Hematopoietic multipotent progenitor cell treated with erythropoietin and hydrocortisone succinate and interleukin-3 and kit ligand, for 15 days (in vitro differentiated cells): ENCODE measurements at places on chromosomes 1 and 21.

GRCh38 chr21:36310016-36310415 is 10.0 kb upstream of the MORC3 start:
- DNase-seq, result no peak

- DNase-seq, result no peak
These were observed 277.5 kb upstream of the LYPLAL1 start for GRCh38 chr1:218896202-218896601.

DNA sequence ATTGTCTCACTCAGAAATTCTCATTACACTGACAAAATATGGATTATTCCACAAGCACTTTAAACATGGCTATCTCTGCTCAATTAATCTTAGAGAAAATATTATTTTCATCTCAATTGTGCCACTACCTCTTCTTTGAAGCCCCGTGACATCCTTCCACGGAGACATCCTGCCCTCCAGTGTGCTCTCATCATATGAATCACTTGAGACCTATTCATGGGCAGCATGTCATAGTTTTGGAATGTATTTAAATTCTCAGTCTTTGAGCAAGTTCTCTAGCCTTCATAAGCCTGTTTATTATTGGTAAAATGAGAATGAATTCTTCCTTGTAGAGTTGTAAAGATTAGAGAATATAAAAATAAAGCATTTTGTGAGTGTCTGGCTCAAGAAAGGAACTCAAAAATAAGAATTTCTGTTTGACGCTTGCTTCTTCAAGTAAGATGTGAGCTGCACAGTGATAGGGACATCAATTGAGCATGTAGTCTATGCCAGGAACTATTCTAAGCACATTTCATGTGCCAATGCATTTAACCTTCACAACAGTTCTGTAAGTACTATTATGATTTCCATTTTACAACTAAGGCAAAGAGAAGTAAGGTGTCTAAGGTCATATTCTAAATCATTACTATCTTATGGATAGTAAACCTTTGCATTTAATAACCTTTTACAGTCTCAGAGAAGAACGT is 557.4 kb upstream of the ZRANB2 start:
- DNase-seq, result no peak

GRCh38 chr1:11541956-11542355 is 63.0 kb downstream of the DISP3 start:
- no peak for DNase-seq

DNA sequence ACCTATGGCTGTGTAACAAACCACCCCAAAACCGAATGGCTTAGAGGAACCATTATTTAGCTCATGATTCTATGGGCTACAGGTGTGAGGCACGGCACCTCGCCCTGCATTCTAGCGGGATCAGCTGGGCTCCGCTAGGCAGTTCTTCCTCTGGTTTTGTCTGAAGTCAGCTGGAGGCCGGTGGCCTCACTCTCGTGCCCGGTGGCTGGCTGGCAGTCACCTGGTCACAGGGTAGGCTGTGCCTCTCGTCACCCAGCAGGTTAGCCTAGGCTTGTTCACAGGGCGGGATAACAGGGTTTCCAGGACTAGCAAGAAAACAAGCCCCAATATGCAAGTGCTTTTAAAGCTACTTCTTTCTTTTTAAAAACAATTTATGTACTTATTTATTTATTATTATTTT is 16.3 kb upstream of the AGPAT3 start:
- no peak for DNase-seq

DNA sequence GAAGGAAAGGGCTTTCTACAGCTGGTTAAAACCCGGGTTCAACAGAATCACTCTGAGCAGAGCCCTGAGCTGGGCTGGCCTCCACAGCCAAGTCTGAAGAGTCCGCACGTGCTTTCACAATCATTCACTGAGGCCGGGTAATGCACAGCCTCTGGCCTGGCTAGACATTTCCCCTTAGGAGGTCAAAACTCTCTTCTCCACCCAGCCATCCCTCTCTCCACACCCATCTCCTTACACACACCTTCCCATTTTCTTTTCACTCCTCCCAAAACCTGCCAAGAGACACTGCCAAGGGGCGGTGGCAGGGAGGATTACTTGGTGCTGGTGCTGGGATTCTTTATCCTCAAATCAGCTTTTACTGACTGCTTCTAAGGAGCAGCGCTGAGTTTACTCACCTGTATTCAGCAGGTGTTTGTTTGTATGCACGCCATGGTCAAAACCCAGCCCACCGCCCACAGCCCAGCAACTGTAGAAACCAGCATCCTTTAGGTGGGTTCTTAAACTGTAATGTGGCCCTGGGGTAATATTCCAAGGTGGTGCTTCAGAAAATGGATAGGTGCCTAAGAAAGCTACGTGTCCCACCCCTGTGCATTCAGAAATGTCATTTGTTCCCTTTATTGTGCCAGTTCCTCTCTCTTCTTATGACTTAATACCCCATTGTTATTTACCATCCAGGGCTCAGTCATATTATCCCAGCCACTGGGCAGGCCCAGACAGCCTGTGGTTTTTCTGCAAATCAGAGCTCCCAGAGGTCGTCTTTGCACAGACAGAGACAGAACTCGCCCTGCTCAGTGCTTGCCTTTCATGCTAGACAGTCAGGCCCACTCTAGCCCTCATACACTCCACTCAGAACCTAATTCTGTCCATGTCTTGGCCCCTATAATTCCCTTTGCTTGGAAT is 80.2 kb downstream of the ADSS2 start:
- DNase-seq, result no peak

DNA sequence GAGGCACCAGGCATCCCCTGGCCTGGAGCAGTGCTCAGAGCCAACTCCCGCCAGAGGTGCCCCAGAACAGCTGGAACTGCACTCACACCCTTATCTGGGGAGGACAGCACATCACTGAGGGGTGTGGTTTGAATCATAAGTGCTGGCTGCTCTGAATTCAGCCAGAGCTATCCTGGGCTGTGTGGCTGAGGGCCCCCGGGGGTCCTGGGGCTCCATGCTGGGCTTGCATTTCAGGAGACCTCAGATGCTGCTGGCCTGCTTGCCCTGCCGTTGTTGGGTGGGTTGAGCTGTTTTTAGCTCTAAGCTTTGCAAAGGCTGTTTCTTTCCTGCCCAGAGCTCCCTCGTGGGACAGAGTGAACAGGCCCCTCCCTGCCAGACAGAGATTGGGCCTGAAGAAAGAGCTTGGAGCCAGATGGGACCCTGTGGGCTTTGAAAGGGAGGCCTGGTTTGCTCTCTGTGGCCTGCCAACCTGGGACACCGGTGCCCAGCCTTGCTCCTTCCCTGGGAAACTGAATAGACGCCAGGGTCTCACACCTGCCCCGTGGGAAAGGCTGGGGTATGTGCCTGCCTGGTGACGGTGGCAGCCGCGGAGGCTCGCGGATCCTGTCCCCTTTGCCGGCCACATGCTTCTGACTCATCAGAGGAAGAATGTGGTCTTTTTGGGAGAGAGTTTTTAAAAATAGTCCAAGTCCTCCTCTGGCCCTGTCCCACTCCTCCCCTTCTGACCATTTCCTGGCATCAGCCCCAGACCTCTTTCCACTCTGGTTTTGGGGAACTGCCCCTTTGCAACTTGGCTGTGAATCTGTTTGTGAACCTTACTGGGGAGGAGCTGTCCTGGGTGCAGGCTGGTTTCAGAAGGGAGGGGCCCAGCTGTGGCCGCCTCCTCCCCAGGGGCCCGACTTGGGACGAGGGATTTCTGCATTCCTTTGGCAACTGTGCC is 30.0 kb downstream of the ARHGEF10L start:
- DNase-seq, result peak; percentile 30

DNA sequence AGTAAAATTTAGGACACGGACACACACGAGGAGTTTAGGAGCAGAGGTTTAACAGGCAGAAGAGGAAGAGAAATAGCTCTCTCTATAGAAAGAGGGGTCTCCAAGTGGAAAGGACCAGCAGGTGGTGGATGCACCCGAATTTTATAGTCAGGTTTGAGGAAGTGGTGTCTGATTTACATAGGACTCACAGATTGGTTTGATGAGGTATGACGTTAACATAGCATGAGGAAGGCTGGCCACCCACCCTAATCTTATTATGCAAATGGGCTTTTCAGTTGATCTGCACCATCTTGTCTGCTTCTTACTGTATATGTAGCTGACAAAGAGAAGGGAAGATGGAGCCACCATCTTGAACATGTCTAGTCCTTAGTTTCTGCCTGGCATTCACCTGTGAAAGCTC is 52.5 kb upstream of the RGS2 start:
- DNase-seq, result no peak

GRCh38 chr21:16865632-16866031 is 647.2 kb upstream of the CXADR start:
- DNase-seq, result no peak

GRCh38 chr1:65688848-65689247 is 103.8 kb upstream of the PDE4B start:
- DNase-seq, result no peak

DNA sequence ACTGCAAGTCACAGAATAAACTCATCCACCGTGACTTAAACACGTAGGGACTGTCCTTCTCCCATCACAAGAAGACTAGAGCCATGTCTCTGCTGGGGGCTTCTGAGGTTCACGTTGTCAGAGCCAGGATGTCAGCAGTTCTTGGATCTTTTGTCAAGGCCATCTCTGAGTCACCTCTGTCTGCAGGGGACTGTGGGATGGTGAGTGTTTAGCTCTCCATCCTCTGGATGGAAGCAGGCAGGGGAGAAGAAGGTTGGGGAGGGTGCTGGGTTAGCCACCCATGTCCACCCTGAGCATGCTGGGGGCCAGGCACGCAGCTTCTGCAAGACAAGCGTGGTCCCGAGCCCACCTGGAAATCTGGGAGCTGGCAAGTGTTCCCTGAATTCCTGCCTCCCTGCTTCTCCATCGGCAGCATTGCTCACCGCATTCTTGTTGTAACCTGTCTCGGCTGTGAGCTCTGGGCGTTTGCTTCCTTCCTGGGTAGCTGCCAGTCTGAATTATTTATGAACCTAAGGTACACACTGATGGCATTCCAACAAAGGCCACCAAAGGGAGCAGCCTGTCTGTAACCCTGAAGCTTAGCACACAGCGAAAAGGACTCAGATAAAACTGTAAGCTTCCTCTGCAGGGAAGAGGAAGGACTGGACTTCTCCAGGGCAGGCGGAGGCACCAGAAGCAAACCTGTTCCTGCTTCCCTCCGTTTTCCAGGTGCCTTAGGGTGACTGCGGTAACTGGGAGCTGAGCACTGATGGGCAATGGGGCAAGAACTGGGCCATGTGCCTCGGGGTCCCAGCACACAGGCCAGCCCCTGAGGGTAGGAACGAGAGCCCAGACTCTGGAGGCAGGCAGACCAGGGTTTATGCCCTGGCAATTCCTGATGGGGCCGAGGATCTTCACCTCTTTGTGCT is 88.6 kb downstream of the RIPK4 start:
- DNase-seq, result no peak

- DNase-seq, result no peak
These were observed 59.9 kb downstream of the WARS2 start for GRCh38 chr1:119080586-119080985.

- no peak for DNase-seq
These were observed 103.4 kb downstream of the RUSC1 start for GRCh38 chr1:155424091-155424490.

DNA sequence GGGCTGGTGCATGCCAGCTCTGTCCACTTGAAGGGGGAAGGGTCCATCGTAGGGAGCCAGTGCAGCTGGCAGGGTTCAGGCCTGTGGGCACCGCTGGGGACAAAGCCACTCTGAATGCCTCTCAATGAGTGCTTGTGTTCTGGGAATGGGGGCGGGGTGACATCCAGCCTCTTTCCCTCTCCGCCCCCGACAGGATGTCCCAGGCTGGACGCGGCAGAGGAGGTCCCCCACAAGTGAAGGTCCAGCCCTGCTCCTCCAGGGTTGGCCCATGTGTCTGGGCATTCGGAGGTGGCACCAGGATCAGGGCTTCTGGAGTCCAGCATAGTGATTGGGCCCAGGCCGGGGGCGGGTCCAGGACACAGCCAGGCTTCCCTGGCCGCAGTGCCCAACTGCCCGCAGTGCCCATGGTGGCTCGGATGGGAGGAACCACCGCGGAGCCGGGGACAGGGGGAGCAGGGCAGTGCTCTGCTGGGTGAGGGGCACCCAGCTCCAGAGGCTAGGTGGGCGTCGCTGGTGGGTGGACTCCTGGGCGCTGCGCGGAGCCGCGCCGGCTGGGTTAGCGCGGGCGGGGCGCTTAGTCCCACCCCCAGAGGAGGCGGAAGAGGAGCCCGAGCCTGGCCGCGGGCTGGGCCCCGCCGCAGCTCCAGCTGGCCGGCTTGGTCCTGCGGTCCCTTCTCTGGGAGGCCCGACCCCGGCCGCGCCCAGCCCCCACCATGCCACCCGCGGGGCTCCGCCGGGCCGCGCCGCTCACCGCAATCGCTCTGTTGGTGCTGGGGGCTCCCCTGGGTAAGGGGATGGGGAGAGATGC is at the start of gene SHISA4:
TSS of gene SHISA4 (plus strand) at position 617 of the 808 bp plus-strand sequence. CDS start at position 714, 97 bp downstream.
- DNase-seq, result no peak

DNA sequence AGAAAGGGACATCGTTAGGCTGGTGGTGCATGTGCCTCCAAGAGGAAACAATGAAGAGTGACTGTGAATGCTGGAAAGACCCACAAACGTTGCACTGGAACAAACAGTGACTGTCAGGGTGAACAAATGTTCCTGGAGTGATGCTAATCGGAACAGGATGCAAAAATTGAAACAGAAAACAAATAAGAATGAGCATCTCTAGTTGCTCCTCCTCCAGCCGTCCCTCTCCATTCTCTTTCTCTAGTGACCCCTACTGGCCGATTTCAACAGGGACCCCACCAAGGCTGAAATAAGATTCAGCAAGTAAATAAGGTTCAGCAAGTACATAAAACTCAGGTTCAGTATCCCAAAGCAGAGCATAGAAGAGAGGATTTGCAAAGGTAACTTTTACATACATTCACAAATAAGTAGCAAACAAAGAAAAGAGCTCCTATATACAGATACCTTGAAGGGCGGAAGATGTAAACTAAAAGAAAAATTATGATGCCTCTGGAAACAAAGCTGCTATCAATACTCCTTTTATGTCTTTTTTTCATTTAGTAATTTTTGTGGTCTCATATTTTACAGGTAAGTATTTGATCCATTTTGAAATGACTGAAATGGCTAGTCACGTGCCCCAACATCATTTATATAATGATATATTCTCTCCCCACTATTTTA is 836.1 kb upstream of the ADAMTS5 start:
- no peak for DNase-seq
